ENCODE measurements at places on chromosomes 16 and 17.
A peak's percentile ranks its signal among the peaks of the same experiment; 100 is the strongest.

- H3K27ac ChIP-seq, result no peak overlapping the region
- H3K27me3 ChIP-seq, result no peaks in the 10 kb centered on the region
- no peaks in the 10 kb centered on the region for H3K36me3 ChIP-seq
- H3K4me1 ChIP-seq, result no peaks in the 10 kb centered on the region
Observed at GRCh38 chr17:35476283-35476820, 27.8 kb upstream of the SLFN13 start.

- H3K4me3 ChIP-seq, result no peak overlapping the region
- DNase-seq, result no peak
- no peaks in the 10 kb centered on the region for H3K36me3 ChIP-seq
- H3K4me1 ChIP-seq, result no peaks in the 10 kb centered on the region
- H3K27ac ChIP-seq, result no peak overlapping the region
- no peaks in the 10 kb centered on the region for H3K27me3 ChIP-seq
Observed at GRCh38 chr16:48914070-48914469, 304.1 kb upstream of the N4BP1 start.

DNA sequence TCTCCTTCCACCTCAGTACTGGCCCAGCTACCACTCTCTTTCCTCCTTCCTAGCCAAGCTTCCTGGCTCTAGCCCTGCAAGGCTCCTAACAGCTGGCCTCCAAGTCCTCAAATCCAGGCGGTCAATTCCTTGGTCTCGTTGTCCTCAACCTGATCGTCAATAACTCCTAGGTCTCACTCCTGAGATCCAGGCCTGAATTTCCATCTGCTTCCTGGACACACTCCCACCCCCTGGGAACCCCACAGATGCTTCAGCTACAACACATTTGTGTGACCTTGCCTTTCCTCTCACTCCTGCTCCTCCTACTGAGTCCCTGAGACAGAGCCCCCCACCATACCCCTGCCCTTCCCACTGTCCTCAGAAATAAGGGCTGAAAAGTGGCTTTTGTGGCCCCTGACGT is 2.3 kb downstream of the ENKD1 start:
- DNase-seq, result no peak
- H3K4me3 ChIP-seq, result no peak overlapping the region
- H3K36me3 ChIP-seq, result no peaks in the 10 kb centered on the region
- peaks cover 21% of the 10 kb centered on the region for H3K4me1 ChIP-seq
- no peaks in the 10 kb centered on the region for H3K27me3 ChIP-seq

GRCh38 chr16:69195369-69196029 is 8.5 kb downstream of the SNTB2 start:
- H3K27ac ChIP-seq, result no peak overlapping the region
- H3K27me3 ChIP-seq, result no peaks in the 10 kb centered on the region

- no peaks in the 10 kb centered on the region for H3K36me3 ChIP-seq
- no peaks in the 10 kb centered on the region for H3K27me3 ChIP-seq
- peak overlapping the region; percentile 57 for H3K4me3 ChIP-seq
- H3K4me1 ChIP-seq, result peaks cover 33% of the 10 kb centered on the region
- DNase-seq, result no peak
Observed at GRCh38 chr17:80028030-80028429, 7.6 kb downstream of the TBC1D16 start.

DNA sequence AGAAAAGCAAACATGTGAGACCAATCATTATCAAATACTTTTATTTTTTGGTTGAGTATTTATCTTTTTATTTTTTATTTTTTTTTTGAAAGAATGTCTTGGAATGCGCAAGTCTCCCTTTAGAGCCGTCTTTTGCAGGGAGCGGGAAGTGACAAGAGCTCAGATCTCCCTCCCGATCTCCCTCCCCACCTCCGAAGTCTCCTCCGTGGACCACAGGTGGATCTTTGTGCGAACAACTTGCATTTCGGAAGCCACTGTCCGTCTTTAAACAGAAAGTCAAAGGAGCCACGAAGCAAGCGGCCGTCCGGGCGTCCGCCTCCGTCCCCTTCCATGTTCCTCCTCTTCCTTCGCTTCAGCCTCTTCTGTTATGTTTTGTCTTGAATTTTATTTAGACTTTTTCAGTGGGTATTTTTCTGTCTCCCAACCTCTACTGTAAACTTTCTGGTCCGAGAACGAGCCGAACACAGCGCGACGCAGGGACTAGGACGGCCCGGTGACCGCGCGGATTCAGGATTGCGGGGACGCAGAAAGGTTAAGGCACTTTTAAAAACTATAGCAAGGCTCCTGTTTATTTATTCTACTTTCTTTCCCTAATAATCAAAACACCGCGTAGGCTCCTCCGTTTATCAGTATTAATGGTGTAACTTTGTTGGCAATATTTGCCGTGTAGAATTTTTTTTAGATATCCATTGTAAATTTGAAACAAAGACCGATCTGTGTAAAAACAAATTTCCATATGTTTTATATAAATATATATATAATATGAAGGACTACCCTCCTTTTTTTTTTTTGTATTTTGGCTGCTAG is 3.3 kb downstream of the FOXF1 start:
- H3K4me3 ChIP-seq, result no peak overlapping the region
- H3K4me1 ChIP-seq, result peaks cover 28% of the 10 kb centered on the region
- H3K36me3 ChIP-seq, result no peaks in the 10 kb centered on the region
- no peak for DNase-seq
- H3K27ac ChIP-seq, result no peak overlapping the region

DNA sequence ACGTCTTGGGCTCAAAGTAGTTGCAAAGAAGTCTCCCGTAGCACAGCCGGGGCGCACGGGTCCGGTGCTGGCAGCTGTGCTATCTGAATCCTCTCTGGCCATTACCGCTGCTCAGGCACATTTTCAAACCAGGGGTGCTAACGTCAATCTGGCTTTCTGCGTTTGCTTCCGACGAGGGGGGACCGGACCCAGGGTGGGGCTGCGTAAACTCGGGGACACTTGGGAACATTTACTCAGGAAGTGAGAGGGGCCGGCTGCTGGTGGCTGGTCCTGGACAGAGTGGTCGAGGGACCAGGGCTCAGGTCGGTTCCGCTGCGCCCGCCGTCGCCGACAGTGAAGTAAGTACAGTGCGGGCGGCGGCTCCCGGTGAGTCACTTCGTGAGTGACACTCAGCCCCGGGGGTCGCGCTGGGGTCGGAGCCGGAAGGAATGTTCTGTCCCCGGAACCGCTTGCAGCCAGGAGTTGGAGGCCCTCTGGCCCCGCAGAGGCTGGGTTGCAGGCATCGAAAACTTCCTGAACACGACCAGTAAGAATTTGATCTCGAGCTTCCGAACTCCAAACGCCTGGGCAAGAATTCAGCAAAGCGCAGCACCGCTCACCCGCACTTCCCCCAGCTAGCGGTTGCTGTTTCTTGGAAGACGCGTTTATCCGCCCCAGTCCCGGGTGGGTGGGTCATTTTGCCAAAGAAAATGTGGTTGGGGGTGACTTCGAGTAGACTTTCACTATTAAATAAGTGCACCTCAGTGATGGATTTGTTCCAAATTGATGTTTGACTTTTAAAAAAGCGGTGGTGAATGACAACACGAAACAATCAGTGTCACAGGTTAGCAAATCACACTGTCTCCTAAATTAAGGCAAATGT is 1.4 kb upstream of the HS3ST3B1 start:
- H3K27ac ChIP-seq, result no peak overlapping the region
- H3K4me1 ChIP-seq, result peaks cover 56% of the 10 kb centered on the region
- no peak for DNase-seq
- peak overlapping the region; percentile 77 for H3K4me3 ChIP-seq
- peaks cover 42% of the 10 kb centered on the region for H3K27me3 ChIP-seq

DNA sequence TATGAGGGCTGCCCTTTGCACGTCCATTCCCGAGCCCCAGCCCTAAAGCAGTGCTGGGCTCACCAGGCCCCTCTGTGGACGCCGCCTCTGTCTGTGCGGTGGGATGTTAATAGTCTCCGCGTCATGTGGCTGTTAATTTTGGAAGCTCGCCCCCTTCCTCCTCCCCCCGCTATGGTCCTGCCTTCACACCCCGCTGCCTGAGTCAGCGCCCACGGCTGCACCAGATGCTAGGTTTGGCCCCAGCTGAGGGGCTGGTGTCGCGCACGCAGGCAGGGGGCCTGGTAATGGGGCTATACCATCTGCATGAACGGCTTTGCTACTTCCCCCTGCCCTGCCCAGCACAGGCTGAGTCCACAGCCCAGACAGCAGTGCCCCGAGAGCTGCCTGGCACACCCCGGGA is 4.1 kb upstream of the SSTR5 start:
- peaks cover 18% of the 10 kb centered on the region for H3K27me3 ChIP-seq
- H3K4me3 ChIP-seq, result no peak overlapping the region
- no peaks in the 10 kb centered on the region for H3K36me3 ChIP-seq
- no peaks in the 10 kb centered on the region for H3K4me1 ChIP-seq

DNA sequence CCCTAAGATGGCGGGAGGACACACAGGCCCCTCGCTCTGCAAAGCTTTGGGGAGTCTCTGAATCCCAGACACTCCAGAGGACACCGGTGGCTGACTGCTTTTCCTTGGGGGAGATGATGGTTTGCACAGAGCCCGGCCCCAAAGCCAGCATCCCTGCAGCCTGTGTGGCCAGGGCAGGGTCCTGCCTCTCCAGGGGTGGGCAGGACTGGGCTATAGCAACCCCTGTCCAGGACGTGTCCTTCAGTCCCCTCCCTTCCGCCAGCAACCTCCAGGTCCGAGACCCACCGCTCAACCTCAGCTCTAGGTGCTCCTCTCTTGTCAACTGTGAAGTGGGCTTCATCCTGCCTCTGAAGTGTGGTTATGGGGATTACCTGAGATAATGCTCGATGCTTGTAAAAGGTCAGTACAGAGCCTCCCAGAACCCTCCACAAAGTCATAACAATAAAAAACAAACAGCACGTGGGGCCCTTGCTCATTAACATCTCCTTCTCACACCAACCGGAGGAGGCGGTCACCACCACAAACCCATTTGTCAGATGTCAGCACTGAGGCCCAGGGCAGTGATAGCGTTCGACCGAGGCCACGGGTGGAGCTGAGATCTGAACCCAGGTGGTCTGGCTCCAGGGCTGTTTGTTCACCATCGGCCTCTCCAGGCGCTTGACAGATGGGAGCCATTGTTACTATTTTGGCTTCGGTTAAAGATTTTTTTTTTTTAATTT is 304.8 kb downstream of the IRF8 start:
- no peak for DNase-seq
- no peak overlapping the region for H3K27ac ChIP-seq
- H3K36me3 ChIP-seq, result no peaks in the 10 kb centered on the region
- H3K27me3 ChIP-seq, result no peaks in the 10 kb centered on the region
- no peaks in the 10 kb centered on the region for H3K4me1 ChIP-seq

DNA sequence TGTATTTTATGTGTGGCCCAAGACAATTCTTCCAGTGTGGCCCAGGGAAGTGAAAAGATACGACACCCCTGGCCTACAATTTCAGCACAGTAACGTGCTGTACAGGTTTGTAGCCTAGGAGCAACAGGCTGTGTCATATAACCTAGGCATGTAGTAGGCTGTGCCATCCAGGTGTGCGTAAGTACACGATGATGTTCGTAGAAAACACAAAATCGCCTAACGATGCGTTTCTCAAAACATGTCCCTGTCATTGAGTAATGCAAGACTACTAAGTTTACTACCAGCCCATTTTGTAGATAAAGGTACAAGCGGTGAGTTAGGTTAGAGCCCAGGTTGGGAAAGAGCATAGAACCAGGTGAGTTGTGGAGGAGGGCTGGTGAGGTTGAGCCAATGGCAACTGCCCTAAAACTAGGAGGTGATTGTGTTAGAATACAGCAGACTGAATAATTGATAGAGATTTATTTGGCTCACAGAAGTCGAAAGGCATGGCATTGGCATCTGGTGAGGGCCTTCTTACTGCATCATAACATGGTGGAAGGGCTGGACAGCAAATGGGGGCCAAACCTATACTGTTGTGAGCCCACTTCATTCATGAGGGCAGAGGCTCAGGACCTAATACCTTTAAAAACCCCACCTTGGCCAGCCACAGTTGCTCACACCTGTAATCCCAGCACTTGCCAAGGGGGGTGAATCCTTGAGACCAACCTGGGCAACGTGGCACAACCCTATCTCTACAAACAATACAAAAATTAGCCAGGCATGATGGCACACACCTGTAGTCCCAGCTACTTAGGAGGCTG is 4.2 kb downstream of the EIF1 start:
- H3K4me3 ChIP-seq, result no peak overlapping the region
- H3K4me1 ChIP-seq, result peaks cover 12% of the 10 kb centered on the region
- H3K27me3 ChIP-seq, result no peaks in the 10 kb centered on the region
- no peak for DNase-seq
- peaks cover 56% of the 10 kb centered on the region for H3K36me3 ChIP-seq
- H3K27ac ChIP-seq, result no peak overlapping the region

GRCh38 chr16:58016840-58017446 is 8.6 kb upstream of the MMP15 start:
- no peaks in the 10 kb centered on the region for H3K27me3 ChIP-seq
- no peak overlapping the region for H3K27ac ChIP-seq
- H3K4me3 ChIP-seq, result no peak overlapping the region

- no peak for DNase-seq
- H3K27me3 ChIP-seq, result no peaks in the 10 kb centered on the region
- H3K4me3 ChIP-seq, result no peak overlapping the region
- no peak overlapping the region for H3K27ac ChIP-seq
Observed at GRCh38 chr17:34859652-34860051, 101.6 kb downstream of the CCT6B start.

- H3K4me3 ChIP-seq, result no peak overlapping the region
- H3K27me3 ChIP-seq, result no peaks in the 10 kb centered on the region
Observed at GRCh38 chr16:75288596-75289120, 37.2 kb upstream of the BCAR1 start.

- no peak overlapping the region for H3K27ac ChIP-seq
- no peaks in the 10 kb centered on the region for H3K36me3 ChIP-seq
- no peaks in the 10 kb centered on the region for H3K4me1 ChIP-seq
- no peak overlapping the region for H3K4me3 ChIP-seq
- no peak for DNase-seq
- H3K27me3 ChIP-seq, result no peaks in the 10 kb centered on the region
Observed at GRCh38 chr17:3189961-3190360, 7.4 kb upstream of the OR1A2 start.

GRCh38 chr17:74641224-74641957 is 17.9 kb upstream of the CD300E start:
- H3K27me3 ChIP-seq, result no peaks in the 10 kb centered on the region
- DNase-seq, result no peak
- no peak overlapping the region for H3K27ac ChIP-seq
- no peaks in the 10 kb centered on the region for H3K36me3 ChIP-seq

DNA sequence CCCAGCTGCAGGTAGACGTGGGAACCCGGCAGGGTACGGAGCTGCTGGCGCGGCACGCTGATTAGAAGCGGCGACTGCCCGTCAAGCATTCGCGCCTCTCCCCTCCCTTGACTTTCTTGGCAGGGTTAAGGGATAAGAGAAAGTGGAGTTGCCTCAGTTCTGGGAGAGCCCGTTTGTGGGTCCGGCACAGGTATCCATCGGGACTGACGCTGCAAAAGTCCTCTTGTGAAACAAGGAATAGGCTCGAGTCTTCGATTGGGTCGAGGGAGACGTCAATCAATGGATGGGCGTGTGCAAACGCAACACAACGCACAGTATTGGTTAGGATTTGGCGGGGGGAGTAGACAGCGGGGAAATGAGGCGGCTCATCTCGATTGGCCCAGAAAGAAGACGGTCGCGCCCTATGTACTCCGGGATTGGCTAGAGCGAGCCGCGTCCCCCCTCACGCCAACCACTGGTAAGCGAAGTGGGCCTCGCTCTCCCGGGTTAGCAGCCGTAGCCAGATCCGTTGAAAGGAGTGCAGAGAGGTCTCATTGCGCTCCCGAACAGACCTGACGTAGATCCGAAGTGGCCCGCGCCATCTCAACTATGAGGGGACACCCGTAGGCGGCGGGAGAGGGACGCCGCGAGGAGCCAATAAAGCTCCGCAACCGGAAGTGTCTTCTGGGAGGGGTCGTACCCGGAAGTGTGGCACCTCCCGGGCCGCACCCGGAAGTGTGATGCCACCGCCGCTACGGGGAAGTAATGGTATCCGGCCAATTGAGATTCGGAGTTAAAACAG is at the start of gene MON1B:
Gene MON1B (plus strand): TSS at position 713 of the 781 bp plus-strand sequence. CDS start 296 bp downstream, outside the sequence.
- peak; percentile 95 for DNase-seq
- peak within 1 kb of the TSS; percentile 98 for H3K4me3 ChIP-seq
- no peaks in the 10 kb centered on the region for H3K27me3 ChIP-seq
- peaks cover 24% of the 10 kb centered on the region for H3K4me1 ChIP-seq
- H3K36me3 ChIP-seq, result peaks cover 16% of the 10 kb centered on the region
- H3K27ac ChIP-seq, result peak within 1 kb of the TSS; percentile 98
